ENCODE measurements at places on chromosomes 1 and 21.
A peak's percentile ranks its signal among the peaks of the same experiment; 100 is the strongest.

GRCh38 chr1:231584117-231584516, 42.5 kb upstream of the DISC1 start:
- DNase-seq: peak; percentile 33

- DNase-seq: no peak
Measured at GRCh38 chr1:204188959-204189639, 7.2 kb downstream of the KISS1 start.

DNA sequence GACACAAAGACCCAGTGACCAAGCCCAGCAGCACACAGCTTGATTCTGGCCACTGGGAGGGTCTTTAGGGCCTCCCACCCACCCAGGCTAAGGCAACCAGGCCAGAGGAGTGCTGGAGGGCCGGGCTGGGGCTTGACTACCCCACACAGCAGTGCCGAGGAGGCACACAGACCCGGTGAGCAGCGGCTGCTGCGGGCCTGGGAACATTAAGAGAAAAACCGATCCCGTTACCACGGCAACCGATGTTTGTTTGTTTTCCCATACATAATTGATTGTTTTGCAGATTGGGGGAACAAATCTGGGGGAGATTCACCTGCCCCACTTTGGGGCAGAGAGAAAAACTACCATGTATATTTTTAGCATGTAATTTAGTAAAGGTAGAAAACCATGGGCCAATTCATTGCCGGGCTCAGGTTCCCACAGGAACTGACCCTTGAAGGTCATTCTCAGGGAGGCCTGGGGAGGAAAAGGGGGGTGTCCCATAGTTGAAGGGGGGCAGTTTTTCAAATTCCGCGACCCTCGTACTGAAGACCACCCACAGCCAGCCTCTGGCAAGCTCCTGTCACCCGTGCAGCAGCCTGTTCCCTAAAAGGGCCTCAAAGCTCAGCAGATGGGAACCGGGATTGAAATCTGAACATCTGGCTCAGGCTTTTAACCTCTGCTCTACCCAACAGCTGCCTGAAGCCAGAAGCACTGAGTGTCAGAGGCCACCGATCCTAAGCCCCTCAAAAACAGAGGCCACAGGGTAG, 35.3 kb downstream of the CHD5 start:
- no peak for DNase-seq

- no peak for DNase-seq
Measured at GRCh38 chr1:157806431-157807149, 13.3 kb downstream of the FCRL1 start.

DNA sequence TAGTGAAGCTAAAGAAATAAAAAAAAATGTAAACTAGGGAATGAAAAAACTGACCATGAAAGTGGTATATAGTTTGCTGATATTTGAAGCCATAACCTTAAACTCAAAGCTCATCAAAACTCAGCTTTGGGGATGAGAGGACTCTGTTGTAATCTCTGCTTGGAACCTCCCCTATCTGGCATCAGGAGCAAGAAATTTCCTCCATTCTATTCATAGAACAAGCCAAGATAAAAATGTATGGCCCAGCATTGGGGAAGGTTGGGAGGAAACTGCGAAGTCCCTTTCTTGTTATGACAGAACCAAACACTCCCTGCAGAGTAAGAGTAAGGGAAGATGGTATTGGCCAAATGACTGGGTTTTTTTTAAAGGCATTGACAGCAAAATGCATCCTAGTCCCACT, 35.6 kb downstream of the MCOLN2 start:
- no peak for DNase-seq

DNA sequence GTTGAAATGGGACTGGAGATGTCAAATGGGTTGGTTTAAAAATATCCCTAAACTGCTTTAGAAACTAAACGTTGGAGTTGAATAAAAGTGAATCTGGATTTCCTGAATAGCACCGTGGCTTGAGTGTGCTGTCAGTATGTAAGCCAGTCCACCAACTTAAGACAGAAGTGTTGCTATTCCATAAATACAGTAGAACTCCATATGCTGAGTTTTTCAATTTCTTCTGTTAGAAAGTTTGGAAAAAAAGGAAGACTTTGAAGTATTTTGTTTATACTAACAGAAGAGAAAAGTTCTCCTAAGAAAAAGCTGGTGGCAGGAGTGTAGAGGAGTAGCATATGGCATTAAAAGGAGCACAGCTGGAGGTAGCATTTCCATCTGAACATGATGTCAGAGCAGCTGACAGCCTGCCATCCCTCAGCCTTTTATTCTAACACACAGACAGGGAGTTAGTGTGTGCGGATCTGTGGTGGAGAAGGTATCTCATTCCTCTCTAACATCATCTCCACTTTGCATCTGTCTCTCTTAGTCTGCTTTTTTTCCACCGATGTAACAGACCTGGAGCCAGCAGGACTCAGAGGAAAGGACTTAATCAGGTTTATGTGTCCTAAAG, at the start of gene ZBTB18:
Gene ZBTB18, plus strand, starts transcription at position 449 of the 610 bp plus-strand sequence. Its CDS starts 149 bp downstream, at position 598.
- DNase-seq: no peak

GRCh38 chr1:204578867-204579664, 62.9 kb downstream of the MDM4 start:
- DNase-seq: no peak

DNA sequence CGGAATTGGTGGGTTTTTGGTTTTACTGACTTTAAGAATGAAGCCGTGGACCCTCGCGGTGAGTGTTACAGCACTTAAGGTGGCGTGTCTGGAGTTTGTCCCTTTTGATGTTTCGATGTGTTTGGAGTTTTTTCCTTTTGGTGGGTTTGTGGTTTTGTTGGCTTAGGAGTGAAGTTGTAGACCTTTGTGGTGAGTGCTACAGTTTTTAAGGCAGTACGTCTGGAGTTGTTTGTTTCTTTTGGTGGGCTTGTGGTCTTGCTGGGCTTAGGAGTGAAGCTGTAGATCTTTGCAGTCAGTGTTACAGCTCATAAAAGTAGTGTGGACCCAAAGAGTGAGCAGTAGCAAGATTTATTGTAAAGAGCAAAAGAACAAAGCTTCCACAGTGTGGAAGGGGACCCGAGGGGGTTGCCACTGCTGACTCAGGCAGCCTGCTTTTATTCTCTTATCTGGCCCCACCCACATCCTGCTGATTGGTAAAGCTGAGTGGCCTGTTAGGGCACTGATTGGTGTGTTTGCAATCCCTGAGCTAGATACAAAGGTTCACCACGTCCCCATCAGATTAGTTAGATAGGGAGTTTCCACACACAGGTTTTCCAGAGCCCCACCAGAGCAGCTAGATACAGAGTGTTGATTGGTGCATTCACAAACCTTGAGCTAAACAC, 20.9 kb downstream of the HENMT1 start:
- no peak for DNase-seq

Data from HCT116 (cell line).